ENCODE measurements at places on chromosomes 1 and 21.
A peak's percentile ranks its signal among the peaks of the same experiment; 100 is the strongest.

GRCh38 chr1:231139659-231140654, 21.9 kb upstream of the TRIM67 start:
- peak; percentile 70 for DNase-seq

DNA sequence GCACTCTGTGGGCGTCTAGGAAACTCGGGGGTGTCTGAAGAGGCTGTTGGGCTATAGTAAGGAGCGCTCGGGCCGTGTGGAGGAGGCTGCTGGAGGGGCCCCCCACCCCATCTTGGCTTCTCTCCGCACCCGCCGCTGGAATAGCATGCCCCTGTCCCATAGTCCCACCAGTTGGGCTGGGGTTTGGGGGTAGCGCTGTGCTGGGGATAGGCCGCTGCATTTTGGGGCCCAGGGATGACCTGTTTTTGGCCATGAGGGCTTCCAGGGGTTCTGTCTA, 511 bp downstream of the EFNA3 start:
- DNase-seq: no peak

GRCh38 chr1:113027007-113027406, 46.0 kb upstream of the LRIG2 start:
- no peak for DNase-seq

DNA sequence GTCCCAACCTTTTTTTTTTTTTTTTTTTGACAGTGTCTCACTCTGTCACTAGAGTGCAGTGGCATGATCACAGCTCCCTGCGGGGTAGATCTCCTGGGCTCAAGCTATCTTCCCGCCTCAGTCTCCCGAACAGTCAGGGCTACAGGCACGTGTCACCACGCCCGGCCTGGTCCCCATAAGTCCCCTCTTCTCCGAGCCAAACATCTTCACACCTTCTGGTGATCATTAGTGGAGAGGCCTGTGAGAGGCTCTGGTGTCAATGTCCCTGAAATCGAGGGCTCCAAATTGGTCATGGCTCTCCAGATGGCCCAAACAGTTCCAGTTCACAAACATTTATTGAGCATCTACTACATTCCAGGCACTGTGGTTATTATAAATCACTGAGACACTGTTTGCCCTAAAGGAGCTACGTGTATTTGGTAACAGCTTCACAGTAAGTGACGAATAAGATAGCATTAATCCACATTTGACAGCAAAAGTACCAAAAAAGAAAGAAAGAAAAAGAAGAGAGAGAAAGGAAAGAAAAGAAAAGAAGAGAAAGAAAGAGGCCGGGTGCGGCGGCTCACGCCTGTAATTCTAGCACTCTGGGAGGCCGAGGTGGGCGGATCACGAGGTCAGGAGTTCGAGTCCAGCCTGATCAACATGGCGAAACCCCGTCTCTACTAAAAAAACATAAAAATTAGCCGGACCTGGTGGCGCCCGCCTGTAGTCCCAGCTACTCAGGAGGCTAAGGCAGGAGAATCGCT, 867 bp upstream of the TIMM17A start:
- DNase-seq: no peak

DNA sequence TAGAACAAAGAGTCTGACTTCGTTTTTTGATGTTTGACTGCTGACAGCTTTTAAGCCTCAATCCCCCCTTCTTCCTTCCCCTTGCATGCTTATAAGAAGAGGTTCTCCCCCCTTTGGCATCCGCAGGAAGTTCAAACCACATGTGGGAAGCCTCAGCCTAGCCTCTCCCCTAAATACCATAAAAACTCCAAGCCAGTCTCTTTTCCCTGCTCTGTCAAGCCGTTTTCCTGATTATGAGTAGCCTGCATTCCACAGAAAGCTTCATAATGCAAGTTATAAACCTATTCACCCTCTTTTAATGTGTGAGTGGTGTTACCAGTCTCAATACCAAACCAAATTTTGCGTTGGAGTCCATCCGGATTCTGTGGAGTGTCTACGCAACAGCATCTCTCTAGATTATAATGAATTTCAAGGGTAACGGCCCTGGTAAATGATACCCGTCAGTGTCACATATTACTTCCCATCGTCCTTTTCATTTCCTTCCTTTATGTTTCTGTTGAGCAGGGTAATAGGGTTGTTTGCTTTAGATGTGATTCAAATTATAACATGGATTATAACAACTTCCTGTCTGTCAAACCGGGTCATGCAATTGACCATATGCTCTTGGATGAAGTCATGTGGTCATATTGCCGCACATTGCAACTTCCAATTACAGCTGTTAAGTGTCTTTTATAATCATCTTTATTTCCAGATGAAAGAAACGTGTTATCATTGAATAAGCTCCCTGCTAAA, 717.5 kb downstream of the RWDD3 start:
- DNase-seq: no peak

DNA sequence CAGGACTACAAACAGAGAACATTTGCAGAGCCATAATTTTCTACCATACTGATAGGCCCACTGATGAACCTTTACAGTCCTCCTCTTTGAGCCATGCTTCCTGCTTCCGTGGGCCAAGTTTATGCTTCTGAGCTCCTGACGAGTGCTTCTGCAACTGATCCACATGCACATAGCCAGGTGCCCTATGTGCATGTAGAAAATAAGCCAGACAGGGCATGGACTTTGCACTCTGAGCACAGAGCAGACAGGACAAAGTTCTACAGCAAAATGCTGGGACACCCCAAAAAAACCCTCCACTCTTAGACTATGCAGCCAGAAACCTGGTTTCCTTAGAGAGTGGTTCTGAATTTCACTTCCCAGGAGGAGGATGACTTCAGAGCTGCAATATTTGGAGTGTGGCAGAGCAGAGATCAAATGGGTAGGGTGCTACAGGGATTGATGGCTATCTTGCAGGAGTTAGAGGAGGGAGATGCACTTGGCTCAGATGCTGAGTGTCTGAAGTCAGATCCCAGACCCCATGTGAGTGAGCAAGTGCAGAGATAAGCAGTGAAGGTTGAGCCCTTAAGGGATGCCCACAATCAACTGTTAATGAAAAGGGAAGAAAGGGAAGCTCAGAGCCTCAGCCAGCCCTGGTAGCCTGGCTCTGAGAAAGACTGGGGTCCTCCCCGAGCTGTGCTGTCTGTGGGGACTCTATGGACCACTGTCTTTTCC, 230.9 kb downstream of the DUSP10 start:
- no peak for DNase-seq

- no peak for DNase-seq
Measured at GRCh38 chr1:106986603-106987002, 69.9 kb upstream of the PRMT6 start.

- DNase-seq: no peak
Measured at GRCh38 chr21:15255763-15256162, 191.0 kb upstream of the NRIP1 start.

- DNase-seq: peak; percentile 8
Measured at GRCh38 chr1:56029319-56030003, 549.9 kb downstream of the PLPP3 start.

- DNase-seq: no peak
Measured at GRCh38 chr1:53850082-53850673, 12.1 kb upstream of the NDC1 start.

GRCh38 chr1:193417945-193418744, 231.7 kb upstream of the B3GALT2 start:
- peak; percentile 63 for DNase-seq

- no peak for DNase-seq
Measured at GRCh38 chr1:116605315-116605714, 34.5 kb upstream of the CD58 start.

GRCh38 chr1:29508458-29509107, 272.3 kb downstream of the PTPRU start:
- no peak for DNase-seq

- DNase-seq: peak; percentile 33
Measured at GRCh38 chr1:91836331-91837040, 49.5 kb downstream of the TGFBR3 start.

GRCh38 chr1:80447526-80447925, 1353.2 kb upstream of the ADGRL2 start:
- peak; percentile 11 for DNase-seq

GRCh38 chr1:94727846-94728715, 92.1 kb upstream of the SLC44A3 start:
- DNase-seq: peak; percentile 95
